ENCODE measurements at places on chromosomes 2 and 18.

DNA sequence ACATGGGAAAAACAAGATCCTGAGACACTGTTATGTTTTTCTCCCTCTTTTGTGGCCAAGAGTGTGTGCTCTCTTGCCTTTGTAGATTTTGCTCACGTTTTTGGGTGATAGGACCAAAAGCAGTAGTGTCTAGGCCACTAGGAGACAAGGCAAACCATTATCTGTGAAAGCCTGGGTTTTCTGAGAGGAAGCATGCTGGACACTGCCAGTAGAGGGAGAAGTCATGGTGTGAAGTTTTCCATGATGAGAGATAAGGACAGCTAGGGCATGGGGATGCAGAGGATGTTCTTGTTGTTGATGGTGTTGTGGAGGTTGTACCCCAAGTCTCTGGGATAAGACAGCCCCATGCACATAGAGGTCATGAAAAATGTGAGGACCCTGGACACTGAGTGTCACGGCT, 285.3 kb downstream of the SOX11 start:
- DNase-seq = no peak

GRCh38 chr2:195451160-195451559, 205.9 kb upstream of the SLC39A10 start:
- no peak for DNase-seq

GRCh38 chr2:60965499-60965785, 52.1 kb upstream of the PEX13 start:
- no peak for DNase-seq

GRCh38 chr2:161426922-161427663, 11.0 kb downstream of the TBR1 start:
- no peak for DNase-seq

DNA sequence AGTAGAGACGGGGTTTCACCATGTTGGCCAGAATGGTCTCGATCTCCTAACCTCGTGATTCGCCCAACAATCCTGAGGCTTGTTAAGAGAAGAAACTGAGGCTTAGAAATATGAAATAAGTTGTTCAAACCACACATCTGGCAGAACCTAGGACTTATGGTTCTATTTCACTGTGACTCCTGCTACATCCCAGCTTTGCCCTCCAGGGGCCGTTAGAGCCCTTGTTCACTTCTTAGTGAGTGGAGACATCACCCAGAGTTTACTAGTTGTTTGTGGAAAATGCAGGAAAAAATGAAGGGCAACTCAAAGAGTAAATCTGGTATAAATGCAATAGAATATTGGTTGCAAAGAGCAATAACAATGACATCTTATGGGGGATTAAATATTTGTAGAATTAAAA, 43.9 kb downstream of the MARCHF4 start:
- DNase-seq = no peak

DNA sequence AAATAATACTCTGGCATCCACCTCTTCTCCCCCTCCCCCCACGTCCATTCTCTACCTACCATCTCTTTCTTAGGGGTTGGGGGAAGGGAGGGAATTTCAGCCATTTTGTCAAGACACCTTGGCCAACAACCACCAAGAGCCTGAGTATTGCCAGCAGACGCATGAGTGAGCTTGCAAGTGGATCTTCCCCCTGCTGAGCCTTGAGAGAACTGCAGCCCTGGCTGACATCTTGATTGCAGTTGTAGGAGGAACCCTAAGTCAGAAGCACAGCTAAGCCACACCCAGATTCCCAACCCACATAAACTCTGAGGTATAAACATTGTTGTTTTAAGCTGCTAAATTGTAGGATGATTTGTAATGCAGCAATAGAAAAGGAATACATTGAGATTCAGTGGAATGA, 165.6 kb downstream of the TMEFF2 start:
- no peak for DNase-seq

DNA sequence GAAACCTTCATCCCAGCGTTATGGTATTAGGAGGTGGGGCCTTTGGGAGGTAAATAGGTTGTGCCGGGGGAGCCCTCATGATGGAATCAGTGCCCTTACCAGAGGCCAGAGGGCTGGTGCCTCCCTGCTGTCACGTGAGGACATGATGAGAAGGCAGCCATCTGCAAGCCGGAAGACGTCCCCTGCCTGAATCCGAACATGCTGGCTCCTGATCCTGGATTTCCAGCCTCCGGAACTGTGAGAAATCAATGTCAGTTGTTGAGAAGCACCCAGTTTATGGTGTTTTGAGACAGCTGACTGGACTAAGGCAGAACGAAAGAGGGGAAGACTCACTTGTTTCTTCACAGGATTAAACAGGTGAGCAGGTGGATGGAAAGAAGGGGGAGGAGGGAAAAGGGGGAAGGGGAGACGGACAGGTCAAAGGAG, 13.0 kb upstream of the KLF11 start:
- no peak for DNase-seq

GRCh38 chr2:8058652-8059051, 623.2 kb upstream of the ID2 start:
- no peak for DNase-seq

- DNase-seq = no peak
Measured at GRCh38 chr2:10033251-10034006, 9.9 kb upstream of the KLF11 start.

GRCh38 chr2:73939419-73939818, 12.7 kb downstream of the DGUOK start:
- DNase-seq = no peak

DNA sequence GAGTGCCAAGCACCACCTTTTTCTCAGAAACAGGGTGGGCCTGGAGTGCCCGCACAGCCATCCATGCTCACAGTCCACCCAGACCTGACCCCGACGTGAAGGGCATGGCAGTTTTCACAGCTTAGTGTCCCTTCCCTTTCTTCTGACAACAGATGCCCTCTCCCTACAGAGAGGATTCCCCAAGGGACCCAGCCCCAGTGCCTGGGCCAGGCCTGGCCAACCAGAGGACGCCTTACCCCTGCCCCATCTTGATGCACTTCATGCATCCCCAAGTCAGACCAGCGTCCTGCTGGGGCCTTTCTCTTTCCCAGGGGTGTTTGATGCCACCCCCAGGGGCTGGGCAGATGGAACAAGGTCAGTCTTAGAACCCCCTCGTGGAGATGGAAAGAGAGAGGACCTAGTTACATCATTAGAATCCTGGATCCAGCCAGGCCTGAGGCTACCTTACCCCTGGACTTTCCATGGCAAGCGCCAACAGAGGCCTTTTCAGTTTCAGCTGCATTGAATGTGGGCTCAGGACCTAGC, 3.8 kb downstream of the ANKMY1 start:
- DNase-seq = no peak

DNA sequence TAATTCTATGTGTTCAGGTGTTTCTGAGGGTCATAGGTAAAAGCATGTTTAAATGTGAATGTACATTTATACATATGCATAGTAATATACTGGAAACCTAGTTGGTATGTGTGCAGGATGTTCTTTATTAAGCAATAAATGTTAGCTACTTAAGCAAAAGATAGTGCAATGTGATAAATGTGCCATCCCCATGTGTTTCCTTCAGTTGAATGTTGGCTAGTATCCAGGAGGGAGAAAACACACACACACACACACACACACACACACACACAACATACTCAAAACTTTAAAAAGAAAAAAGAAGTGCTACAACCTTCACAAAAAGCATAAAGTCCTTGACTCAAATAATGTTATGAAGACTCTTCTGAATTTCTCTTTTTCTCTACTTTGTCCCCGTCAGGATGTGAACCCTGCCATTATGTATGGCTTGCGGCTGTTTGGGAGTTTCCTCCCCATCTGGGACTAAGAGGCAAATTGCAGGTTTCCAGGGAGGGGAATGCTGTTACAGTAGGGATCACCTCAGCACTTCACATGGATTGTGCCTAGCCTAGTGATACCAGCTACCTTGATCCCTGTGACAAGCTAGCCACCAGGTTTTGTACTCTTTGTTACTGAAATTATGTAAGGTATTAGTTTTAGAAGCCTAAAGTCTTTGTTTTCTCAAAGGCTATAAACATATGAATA, 82.6 kb downstream of the IKZF2 start:
- no peak for DNase-seq

Data from NCI-H1048 (cell line).